ENCODE measurements at places on chromosomes 2 and 18.

- no peak for DNase-seq
These were observed 48.0 kb downstream of the BCL2L11 start for GRCh38 chr2:111168528-111169239.

GRCh38 chr2:9113262-9113661, 93.3 kb upstream of the ASAP2 start:
- DNase-seq: no peak

GRCh38 chr2:157761520-157761919, 114.6 kb downstream of the ACVR1 start:
- no peak for DNase-seq

- DNase-seq: peak; percentile 89
These were observed 459 bp upstream of the EFR3B start for GRCh38 chr2:25041307-25041927.

- no peak for DNase-seq
These were observed 1.8 kb downstream of the ZCCHC2 start for GRCh38 chr18:62524440-62525200.
